ENCODE measurements at places on chromosomes 13 and 19.

DNA sequence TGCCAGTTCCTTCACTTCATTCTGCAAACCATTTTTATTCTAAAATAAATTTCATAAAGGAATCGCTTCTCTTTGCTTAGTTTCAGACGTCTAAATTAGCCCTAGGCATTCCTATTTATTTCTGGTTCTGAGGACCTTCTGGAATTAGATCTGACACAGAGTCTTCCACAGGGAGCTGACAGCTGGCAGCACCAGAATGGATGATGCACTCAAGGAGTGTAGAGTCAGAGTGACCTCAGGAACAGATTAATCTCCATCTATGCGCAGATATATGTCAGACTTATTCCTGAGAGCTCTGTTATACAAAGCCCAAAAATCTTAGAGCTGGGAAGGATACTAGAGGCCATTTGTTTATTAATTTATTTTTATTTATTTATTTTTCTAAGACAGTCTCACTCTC lies 450.8 kb downstream of the HS6ST3 start:
- DNase-seq: no peak

DNA sequence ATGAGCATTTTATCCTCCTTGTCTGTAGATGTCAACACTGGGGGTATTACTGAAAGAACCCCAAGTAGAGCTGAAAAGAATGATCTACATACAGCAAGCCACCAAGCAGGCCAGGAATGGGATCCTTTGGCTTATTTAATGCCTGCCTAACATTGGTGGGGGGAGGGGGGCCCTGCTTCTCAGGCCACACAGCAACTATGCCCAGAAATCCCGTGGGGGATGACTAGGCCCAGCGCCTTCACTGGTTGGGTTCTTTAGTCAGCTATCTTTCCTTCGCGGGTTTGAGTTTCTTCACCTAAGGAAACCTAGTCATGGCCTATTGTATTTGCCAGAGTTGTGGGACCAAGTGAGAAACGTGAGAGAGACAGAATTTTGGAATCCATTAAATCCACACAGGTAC lies 80.5 kb downstream of the CCNA1 start:
- DNase-seq: no peak

DNA sequence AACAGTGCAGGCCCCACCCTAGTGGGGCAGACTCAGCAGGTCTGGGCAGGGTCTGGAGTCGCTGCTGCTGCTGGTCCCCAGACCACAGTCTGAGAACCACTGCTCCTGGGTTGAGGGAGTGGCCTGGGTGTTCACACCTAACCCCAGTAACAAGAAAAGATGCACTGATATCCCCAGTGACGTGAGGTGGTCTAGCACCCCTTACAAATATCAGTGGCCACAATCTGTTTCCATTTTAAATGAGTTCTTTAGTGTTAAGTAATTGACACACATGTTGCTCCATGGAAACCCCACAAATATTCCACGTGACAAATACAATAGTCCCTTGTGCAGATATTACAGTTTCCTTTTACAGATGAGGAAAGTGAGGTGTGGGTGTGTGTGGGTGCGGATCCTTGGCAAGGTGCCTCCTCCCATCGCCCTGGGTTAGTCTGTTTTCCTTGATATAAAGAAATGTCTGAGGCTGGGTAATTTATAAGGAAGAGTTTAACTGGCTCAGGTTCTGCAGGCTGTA lies 96.3 kb upstream of the GPR183 start:
- DNase-seq: no peak

- no peak for DNase-seq
These were observed 79.1 kb downstream of the ABCC4 start for GRCh38 chr13:95221971-95222732.

GRCh38 chr13:73703606-73704005 lies 430.6 kb downstream of the KLF12 start:
- DNase-seq: no peak

GRCh38 chr13:94303644-94304174 lies 175.8 kb downstream of the DCT start:
- DNase-seq: no peak

- DNase-seq: no peak
These were observed 1394.3 kb upstream of the SLC10A2 start for GRCh38 chr13:104460554-104460953.

GRCh38 chr13:52118595-52118994 lies 10.3 kb downstream of the NEK5 start:
- no peak for DNase-seq
